GM20000 (cell line): ENCODE measurements at places on chromosomes 3 and 15.
A peak's percentile ranks its signal among the peaks of the same experiment; 100 is the strongest.

- no peak for DNase-seq
These were observed 25.9 kb upstream of the SMAD3 start for GRCh38 chr15:67039384-67040075.

DNA sequence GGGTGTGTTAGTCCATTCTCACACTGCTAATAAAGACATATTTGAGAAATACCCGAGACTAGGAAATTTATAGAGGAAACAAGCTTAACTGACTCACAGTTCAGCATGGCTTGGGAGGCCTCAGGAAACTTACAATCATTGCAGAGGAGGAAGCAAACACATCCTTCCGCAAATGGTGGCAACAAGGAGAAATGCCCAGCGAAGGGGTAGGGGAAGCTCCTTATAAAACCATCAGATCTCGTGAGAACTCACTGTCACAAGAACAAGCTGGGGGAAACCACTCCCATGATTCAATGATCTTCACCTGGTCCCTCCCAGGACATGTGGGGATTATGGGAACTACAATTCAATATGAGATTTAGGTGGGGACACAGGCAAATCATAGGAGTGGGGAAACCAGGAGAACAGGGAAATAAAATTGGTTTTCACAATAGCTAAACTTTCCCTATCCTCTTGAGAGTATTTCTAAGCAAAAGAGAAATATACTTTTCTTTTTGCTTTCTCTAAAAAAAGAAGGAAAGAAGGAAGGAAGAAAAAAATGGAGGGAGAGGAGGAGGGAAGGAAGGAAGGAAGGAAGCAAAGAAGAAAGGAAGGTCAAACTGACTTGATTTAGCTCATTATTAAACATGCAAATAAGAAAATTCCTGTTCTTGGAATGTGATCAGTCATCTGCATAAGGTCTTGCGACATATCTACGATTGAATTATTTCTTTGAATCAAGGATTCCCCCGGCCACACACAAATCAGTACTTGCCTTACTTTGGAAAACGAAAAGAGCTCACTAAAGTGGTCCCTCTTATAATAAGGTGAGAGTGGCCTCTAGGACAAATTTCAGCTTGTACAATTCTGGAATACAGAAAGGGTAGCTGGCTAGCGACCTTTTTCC lies 75.2 kb downstream of the LIPC start:
- no peak for DNase-seq

GRCh38 chr3:128127236-128127635 lies 3.6 kb upstream of the RUVBL1 start:
- DNase-seq = no peak

GRCh38 chr3:101938262-101938847 lies 89.0 kb downstream of the NFKBIZ start:
- DNase-seq = peak; percentile 25

GRCh38 chr15:62254137-62254934 lies 89.3 kb upstream of the C2CD4B start:
- peak; percentile 40 for DNase-seq

DNA sequence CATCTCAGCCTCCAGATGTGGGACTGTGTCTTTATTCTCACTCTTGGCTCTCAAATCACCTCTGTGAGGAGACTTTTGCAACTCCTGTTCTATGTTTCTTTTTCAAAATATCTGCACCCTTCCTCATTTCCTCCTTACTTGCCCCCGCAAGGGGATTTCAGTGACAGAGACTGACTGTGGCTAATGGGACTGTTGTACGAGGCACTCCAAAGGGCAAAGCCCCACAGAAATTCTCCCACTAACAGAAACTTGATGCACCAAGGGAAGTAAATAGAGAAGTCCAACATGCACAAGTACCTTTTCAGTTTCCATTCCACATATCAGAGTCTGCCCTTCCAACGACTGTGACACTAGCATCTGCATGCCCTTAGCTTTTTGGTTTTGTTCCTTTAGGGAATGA lies 69.7 kb downstream of the LRRK1 start:
- no peak for DNase-seq

DNA sequence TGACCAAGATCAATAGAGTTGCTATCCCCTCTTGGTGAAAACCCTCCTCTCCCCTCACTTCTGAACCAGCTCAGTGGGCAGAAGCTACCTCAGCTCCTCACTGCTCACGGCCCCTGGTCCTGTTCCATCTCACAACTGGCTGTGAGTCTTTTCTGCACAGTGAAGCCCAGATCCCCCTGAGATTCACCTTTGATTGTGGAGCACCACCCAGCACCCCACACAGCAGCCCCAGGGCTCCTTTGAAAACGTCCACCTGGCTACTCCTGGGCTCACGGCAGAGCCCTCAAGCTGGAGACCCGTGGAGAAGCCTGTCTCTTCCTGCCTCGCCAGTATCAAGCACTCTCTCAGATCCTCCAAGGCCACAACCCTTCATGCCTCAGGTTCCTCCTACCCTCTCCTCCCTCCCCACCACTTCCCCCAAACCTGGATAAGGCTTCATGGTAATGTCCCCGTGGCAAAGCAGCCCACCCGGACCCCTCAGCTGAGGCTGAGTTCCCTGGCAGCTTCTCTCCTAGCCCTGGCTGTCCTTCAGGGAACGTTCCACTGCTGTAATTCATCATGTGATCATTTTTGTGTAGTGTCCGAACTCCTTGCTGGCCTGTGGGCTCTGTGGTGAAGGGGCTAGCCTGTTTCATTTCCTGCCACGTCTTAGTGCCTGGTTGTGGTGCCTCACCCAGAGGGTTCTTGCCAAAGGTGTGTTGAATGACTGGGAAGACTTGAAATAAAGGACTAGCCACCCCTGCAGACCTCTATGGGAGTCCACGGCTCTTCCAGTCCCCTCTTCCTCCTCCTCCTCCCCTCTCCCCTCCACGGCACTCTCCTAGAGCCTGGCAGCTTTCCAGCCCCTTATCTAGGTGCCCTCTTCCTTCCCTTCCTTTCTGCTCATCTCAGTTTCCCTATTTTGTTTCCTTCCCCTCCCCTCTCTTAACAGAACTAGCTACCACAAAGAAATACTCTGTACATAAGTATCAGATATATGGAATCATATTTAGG lies 44.5 kb downstream of the KY start:
- DNase-seq = no peak

DNA sequence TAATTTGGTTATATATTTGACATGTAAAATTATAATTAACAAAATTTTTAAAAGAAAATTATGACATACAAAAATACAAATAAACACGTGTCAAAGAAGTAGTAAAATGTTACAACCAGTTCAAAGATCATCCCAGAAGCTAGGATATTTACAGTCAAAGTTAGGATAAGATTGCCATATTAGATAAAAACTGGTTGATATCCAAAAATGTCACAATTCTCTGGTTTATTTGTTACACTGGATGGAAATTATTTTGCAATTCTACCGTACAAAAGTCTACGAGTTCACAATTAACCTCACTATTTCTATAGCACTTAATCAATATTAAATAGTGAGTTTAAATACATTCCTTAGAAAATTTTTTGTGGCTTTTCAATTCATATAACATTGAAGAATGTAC lies 673.8 kb downstream of the GBE1 start:
- no peak for DNase-seq

DNA sequence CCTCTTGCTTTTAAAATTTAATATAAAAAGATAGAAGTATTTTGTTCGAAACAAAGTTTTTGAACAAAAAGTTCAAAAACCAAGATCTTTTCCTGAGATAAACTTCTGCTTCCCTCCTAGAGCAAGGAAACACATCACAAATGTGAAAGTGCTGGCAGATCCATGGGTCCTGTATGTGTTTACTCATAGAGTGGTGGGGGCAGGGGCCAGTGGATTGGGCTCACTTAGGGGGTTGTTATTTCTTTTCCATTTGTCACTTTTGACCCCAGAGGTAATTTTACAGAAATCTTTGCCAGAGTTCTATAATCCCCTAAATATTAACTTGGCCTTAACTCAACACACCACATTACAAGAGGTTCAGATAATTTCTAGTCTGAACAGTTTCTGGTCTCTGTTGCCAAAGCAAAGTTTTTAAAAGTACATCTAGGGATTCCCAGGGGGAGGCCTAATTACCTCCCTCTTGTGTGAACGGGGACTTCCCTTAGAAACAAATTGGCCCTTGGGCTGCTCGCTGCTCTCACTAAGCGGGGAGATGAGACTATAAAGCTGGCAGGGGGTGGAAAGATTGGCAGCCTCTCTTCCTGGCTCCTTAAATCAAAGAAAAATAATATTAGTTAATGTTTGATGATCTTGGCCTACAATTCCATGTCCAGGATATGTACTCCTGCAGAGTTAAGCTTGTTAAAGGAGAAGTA lies 66.8 kb upstream of the PTX3 start:
- no peak for DNase-seq

GRCh38 chr3:12508291-12508700 lies 24.0 kb downstream of the TSEN2 start:
- DNase-seq = no peak

- DNase-seq = no peak
These were observed 431.0 kb upstream of the ATP10A start for GRCh38 chr15:26294059-26294689.

- DNase-seq = peak; percentile 92
These were observed at the start of gene MAN2A2 for GRCh38 chr15:90902840-90903732. Gene MAN2A2, plus strand, starts transcription at chr15:90903302. Its CDS starts 906 bp downstream, at chr15:90904208.

GRCh38 chr3:127115691-127116351 lies 77.1 kb upstream of the PRR23E start:
- no peak for DNase-seq

DNA sequence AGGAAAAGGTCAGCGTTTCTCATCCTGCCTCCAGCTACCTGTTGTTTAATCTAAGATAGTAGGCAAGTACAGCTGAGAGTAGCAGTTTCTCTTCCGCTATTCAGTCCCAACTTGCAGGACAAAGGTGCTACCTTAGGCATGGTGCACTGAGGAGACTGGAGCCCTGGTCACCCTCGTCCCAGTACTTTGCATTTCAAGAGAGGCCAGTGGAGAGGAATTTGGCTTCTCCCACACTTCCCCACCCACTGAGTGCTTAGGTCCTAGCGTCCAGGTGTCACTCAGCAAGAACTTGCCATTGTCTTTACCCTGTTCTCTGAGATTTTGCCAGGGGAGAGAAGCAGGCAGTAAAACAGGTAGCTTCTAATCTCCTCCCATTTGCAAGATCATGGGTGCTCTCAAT lies 12.5 kb upstream of the RPN1 start:
- DNase-seq = no peak

DNA sequence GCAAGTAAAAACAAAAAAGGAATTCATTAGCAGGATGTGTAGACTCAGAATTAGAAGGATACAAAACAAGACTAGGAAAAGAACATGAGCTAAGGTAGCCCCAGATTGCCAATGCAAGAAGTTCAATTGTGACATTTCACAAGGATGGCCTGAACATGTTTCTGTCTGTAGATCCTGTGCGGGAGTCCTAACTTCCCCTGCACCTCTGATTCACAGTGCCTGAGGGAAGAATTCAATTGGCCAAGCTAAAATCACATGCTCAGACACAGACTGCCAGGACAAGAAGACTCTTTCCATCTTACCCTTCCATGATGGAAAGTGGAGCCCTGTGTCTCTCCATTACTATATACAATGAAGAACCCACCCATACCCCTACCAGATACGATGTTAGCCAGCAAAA lies 251.5 kb downstream of the KCNH8 start:
- no peak for DNase-seq

DNA sequence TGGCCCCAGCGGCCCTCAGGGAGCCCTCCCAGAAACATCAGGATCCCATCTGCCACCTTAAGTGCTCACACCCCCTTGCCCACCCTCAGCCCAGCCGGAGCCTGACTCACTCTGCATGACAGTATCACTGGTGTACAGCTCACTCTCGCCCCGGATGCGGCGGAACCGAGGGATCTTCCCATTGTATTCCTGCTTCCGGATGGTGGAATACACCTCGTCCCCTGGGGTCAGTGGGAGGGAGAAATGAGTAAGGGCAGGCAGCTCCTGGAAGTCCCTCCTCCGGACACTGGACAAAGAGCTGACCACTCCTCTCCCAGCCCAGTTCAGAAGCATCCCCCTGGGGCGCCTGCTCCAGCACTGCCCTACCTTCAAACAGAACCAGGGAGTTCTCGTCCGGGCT lies 16.5 kb downstream of the SEMA7A start:
- no peak for DNase-seq

GRCh38 chr3:40191850-40192448 lies 117.6 kb upstream of the EIF1B start:
- peak; percentile 66 for DNase-seq

DNA sequence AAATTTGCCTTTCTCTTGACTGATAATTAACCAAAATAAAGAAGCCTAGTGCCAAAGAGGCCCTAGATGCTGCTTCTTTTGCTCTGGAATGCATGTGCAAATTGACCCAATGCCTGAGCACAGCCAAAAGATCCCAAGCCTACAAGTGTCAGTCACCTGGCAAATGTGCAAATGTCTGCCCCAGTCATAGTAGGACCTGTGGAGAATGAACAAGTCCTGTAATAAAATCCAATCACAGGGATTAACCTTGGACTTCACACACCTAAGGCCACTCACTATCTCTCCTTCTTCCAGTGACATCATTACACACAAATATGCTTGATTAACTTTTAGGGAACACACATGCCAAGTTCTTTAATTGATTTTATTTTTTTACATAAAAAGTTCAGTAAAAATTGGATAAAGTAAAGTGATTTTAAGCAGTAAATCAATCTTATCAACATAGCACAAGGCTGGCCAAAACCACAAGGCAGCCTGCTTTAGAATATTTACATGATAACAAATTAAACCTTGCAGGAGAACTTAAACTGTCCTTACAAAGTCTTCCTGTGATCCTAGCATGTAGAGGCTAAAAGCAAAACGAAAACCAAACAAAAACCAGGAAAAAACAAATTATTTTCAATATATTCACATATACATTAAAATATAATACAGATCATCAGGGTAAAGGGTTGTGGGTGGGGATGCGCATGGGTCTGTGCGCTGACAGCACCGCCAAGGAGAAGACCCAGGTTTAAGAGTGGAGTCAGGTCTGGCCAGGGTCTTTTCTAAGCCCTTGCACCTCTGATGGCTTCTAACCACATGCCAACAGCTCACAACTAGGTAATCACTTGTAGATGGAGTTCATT lies 36.8 kb downstream of the NBEAL2 start:
- DNase-seq = no peak

DNA sequence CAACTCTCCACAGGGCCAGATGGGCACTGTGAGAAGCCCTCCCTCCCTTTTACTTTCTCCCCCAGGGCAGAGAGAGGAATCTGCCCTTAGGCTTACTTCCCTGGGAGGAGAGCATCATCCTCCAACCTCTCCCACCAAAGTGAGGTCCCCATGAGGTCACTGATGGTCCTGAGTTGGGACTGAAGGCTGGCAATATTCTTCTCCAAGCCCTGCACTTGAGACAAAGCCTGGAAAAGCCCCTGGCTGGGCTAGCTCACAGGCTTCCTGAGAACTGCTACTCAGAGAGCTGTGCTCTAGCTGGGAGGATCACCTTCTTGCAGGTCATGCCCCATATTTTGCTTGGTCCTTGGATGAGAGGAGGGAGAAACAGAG lies 110.0 kb upstream of the MEF2A start:
- no peak for DNase-seq
